CD8-positive, alpha-beta T cell (primary cell): ENCODE measurements at places on chromosomes 1 and 21.

DNA sequence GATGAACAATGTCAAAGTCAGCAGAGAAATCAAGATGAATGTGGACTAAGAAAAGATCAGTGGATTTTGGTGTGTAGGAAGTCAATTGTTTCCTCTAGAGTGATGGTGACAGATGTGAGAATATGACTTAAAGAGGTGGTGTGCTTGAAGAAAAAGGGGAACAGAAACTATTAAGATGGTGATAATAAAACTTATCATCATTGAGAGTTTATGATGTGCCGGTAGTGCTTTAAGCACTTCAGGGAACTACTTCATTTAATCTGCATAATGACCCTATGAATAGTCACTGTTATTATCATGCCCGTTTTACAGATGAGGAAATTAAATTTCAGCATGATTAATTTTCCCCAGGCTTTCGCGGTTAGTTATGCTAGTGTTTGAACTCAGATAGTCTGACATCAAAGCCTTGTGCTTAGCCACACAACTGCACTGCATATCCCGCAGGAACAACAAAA, 246.9 kb upstream of the LRRC7 start:
- no peak for DNase-seq

DNA sequence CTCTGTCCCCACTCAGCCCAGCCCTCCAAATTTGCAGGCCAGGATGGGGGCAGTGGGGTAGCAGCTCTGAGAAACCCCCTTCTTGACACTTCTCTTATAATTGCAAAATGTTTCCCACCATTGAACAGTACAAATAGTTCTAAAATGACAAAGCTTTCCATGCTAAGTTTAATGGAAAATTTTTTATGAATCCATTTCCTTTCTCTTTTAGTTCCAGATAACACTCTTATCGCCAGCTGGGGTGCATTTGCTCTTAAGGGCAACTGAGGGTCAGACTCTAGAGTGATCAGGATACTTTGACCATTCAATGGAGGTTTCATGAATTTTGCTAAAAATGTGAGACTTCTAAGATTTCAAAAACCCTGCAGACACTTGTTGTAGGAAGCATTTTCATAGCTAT, 29.9 kb downstream of the PIK3C2B start:
- DNase-seq, result no peak

DNA sequence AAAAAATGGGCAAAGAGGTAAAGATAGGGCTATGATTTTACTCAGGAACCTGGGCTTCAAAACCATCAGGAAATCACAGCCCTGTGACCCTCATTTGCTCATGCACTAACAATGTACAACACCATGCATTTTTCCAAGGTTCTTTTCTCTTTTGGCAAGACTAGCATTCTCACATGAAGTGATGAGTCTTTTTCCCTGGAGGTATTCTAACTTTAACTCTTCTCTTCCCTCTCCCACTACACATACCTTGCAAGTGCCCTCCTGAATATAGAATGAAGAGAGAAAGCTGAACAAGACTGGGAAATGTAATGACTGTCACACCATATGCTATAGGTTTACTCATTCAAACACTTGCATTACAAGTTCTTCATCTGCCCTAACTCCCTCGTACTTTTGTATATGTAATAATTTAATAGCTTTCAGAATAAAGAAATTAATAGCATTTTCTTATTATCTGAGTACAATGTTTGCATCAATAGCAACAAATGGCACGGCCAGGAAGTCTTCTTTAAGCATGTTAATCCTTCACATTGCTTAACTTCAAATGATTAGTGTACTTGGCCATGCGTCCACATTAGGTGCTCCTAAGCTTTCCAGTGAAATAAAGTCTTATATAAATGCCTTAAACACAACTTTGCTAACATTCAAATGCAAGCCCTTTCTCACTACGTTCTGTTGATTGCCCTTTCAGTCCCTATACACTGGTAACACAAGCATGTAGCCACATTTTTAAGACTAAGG, 1.8 kb downstream of the NIBAN1 start:
- no peak for DNase-seq

DNA sequence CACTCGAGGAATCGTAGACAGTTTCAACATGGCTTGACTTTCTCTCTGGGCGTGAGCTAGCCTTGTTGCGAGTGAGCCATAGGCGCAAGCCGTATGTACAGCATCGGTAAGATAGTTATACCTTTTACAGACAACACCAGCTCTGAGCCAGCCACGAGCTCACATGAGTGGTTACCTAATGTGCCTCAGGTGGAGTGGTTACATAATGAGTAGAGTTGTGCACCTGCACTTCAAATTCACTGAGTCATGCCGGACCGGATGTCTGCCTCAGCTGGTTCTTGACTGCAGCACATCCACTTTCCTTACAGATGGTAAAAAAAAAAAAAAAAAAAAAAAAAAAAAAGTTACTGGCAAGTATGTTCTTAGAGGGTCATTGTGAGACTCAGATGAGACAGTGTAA, 360.4 kb upstream of the NR5A2 start:
- no peak for DNase-seq

DNA sequence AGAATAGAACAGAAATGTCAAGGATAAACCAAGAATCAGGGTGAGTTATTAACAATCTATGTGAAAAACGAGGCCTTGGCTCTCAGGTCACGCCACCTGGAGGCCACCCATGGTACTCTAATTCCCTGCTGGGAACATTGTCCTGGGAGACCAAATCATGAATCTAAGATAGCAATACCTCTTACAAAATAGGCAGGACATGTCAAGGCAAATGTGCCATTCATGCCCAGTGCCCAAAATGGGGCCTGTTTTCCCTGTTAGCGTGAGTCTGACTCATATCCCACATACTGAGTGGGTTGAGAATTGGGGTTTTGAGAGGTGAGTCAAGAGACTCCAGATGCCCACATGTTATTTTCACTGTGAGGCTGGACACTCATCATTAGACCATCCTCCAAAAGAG, 380.8 kb downstream of the HHIPL2 start:
- DNase-seq, result no peak

GRCh38 chr21:32956061-32956656, 69.6 kb upstream of the OLIG2 start:
- no peak for DNase-seq

DNA sequence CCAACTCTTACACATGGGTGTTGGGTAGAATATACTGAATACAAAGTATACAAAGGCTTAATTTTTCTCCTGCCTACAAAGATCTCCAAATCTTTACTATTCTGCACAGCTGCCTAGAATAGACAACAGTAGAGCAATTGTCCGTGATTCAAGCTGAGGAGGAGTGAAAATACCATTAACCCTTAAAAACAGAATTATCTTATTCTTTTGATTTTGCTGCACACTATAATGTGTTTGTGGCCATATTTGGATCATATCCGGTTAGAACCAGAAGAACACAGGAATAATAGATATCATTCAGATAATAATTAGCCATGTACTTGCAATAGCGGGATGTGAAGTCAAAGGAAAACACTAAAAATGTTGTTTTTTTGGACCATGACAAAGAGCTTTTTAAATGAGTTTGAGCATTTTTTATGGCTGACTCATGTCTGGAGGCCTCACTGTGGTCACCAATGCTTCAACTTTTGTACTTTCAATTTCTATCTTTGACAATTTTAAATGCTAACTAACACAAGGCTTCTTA, 197.6 kb upstream of the FOXD3 start:
- no peak for DNase-seq

GRCh38 chr1:41745022-41745421, 173.7 kb downstream of the HIVEP3 start:
- DNase-seq, result no peak

- DNase-seq, result no peak
Measured at GRCh38 chr1:44584167-44584566, 90.1 kb downstream of the TMEM53 start.

DNA sequence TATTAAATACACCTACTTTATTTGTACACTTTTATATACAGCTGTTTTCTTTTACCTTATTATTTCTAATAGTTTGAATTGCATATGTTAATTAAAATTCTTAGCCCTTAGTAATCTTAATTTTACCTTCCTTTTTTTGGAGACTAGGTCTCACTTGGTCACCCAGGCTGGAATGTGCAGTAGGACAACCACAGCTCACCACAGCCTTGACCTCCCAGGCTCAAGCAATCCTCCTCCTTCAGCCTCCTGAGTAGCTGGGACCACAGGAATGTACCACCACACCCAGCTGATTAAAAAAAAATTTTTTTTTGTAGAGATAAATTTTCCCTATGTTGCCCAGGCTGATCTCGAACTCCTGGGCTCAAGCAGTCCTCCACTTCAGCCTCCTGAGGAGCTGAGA, 15.0 kb upstream of the SDC3 start:
- DNase-seq, result no peak

- DNase-seq, result no peak
Measured at GRCh38 chr1:8155528-8156186, 129.5 kb upstream of the ERRFI1 start.

- DNase-seq, result no peak
Measured at GRCh38 chr1:47225430-47226100, 6.5 kb downstream of the TAL1 start.

GRCh38 chr1:203596673-203597210, 29.9 kb upstream of the ATP2B4 start:
- DNase-seq, result no peak

DNA sequence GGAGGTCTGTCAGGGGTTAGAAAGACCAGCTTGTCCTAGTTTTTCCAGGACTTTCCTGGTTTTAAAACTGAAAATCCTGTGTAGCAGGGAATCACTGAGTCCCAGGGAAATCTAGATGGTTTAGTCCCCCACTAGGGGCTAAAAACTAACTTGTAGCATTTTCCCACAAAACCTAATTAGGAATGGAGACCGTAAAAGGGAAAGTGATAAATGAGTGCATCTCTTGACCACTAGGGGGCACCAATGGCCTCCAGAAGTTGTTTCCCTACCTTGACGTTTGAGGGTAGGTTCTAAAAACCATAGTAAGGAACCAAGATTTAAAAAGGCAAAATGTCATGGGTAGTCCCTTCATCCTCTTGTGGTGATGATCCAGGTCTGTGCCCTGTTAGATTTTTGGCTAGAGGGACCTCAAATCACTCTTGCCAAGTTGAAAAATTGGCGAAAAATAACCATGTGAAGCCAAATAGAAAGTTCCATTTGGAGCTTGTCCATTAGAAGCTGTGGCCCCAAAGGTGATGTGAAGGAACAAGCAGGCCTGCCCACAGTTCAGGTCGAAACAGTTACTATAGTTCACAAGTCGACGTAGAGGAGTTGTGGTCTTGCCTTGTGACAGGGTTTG, 24.5 kb downstream of the CLIC6 start:
- peak; percentile 59 for DNase-seq

- DNase-seq, result no peak
Measured at GRCh38 chr1:2144501-2145090, 50.0 kb downstream of the FAAP20 start.

- DNase-seq, result no peak
Measured at GRCh38 chr1:13587256-13588030, 3.8 kb downstream of the PDPN start.

DNA sequence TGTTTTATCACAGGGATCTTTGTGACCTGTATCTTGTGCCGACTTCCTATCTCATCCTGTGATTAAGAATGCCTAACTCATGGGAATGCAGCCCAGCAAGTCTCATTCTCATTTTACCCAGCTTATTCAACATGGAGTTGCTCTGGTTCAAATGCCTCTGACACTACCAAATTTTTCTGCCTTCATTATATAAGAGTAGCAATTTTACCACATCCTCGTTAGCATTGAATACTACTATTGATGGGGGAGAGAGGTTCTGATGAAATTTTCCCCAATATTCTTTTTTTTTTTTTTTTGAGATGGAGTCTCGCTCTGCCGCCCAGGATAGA, 44.5 kb upstream of the PPIH start:
- no peak for DNase-seq

- no peak for DNase-seq
Measured at GRCh38 chr1:93749487-93749886, 67.8 kb upstream of the BCAR3 start.

DNA sequence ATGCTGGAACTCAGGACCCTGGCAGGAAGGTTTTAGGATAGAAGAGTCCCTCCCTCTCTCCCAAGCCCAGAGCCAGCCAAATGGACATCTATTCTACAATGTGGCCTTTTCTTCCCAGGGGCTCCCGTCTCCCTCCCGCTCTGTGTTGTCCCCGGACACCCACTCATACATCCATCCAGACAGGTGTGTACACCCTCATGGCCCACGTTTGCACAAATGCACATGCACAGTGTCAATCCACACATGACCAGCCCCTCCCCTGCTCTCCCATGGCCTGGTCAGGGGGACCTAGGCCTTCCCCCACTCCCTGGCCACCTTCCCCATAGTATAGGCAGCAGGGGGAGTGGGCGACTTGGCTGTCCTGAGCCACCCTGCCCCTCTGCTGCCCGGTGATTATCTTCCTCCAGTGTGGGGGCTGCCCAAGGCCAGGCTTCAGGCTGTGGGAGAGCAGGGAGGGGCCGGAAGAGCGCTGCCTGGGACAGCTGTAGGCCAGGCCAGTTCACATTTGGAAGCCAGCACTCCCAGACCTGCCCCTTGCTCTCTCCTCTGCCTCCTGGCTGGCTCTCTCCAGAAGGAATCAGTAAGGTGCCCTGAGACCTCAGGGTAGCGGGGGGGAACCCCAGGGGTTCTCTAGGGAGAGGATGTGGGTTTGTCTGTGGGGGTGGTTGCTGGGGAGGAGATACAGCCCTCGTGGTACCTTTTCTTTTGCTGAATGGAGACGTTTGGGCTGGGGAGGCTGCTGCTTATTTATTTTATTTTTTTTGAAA, 4.1 kb upstream of the PTPN7 start:
- peak; percentile 87 for DNase-seq

- no peak for DNase-seq
Measured at GRCh38 chr1:12442217-12442616, 175.8 kb downstream of the DHRS3 start.

DNA sequence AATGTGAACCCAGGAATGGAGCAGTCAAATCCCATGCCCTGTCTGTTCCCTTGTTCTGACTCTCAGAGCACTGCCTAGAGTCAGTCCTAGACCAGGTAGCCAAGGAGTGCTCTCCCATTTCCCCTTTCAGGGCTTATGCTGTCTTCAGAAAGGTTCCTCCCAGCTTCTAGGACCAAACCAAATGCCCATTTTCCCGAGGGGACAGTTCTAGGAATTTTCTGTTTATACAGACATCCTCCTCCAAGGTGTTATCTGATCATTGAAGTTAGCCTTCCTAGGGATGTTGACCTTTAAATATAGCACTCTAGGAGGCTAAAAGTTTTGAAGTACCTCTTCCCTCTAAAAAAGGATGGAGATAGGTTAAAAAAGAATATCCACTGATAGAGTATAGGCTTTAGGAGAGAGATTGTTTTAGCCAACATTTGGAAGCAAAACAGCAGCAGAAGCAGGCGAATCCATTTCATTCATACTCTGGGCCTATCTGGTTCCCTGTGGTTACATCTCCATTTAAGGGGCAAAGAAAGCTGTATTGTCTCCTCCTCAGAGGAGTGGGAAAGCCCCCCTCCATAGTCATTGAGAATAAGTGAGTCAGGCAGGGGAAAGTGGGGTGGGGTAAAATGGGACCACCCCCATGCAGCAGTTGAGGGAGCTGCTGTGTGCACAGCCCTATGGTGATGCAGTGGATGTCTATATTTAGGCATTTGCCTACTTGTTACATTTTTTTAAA, 126.5 kb downstream of the SPATA46 start:
- no peak for DNase-seq

GRCh38 chr1:52759908-52760307, 33.7 kb downstream of the ZYG11B start:
- no peak for DNase-seq
